WERI-Rb-1 (cell line): ENCODE measurements at places on chromosomes 12 and 14.

DNA sequence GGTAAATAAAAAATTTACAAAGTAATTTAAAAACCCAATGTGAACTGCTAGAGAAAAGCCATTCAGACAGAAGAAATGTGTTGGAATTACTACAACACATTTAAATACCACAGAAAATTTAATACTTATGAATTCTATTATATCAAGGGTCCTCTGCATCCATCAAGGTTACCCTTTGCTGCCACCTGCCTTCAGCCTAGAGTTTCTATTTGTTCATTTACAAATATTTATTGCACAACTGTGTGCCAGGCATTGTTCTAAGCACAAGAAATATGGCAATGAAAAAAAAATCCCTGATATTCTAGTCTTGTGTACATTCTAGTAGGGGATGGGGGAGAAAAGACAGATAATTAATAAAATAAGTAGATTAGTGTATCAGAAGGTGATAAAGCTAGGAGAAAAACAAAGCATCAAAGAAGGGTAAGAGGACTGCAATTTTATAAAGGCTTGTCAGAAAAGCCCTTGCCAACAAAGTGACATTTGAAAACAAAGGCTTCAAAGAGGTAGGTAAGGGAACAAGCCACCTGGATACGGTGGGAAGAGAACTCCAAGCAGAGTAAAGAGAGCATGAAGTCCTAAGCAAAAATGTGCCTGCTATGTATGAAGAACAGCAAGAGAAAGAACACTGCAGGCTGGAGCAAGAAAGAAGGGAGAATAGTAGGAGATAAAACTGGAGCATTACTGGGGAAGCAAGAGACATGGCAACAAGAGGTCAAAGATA is 59.1 kb upstream of the SLC6A13 start:
- no peak for DNase-seq

- no peak for DNase-seq
These were observed 131.0 kb downstream of the TMEM132D start for GRCh38 chr12:129772501-129773493.

GRCh38 chr14:65838565-65838964 is 426.0 kb downstream of the FUT8 start:
- no peak for DNase-seq

GRCh38 chr14:25113394-25113793 is 63.4 kb upstream of the STXBP6 start:
- no peak for DNase-seq

DNA sequence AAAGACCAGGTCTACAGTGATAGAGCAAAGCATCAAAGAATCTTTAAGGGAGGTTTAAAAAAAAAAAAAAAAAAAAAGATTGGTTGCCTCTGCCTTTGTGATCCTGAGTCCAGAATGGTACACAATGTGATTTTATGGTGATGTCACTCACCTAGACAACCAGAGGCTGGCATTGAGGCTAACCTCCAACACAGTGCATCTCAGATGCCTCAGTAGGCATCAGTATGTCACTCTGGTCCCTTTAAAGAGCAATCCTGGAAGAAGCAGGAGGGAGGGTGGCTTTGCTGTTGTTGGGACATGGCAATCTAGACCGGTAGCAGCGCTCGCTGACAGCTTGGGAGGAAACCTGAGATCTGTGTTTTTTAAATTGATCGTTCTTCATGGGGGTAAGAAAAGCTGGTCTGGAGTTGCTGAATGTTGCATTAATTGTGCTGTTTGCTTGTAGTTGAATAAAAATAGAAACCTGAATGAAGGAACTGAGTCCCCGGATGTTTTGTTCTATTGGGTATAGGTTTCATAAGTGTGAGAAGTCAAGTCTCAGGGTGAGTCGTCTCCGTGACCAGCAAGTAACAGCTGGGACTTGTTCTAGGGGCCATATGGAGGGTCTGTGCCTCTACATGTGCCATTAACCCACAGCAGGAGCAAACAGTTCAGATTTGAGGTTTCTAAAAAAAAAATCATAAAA is 9.3 kb downstream of the PEBP1 start:
- no peak for DNase-seq

DNA sequence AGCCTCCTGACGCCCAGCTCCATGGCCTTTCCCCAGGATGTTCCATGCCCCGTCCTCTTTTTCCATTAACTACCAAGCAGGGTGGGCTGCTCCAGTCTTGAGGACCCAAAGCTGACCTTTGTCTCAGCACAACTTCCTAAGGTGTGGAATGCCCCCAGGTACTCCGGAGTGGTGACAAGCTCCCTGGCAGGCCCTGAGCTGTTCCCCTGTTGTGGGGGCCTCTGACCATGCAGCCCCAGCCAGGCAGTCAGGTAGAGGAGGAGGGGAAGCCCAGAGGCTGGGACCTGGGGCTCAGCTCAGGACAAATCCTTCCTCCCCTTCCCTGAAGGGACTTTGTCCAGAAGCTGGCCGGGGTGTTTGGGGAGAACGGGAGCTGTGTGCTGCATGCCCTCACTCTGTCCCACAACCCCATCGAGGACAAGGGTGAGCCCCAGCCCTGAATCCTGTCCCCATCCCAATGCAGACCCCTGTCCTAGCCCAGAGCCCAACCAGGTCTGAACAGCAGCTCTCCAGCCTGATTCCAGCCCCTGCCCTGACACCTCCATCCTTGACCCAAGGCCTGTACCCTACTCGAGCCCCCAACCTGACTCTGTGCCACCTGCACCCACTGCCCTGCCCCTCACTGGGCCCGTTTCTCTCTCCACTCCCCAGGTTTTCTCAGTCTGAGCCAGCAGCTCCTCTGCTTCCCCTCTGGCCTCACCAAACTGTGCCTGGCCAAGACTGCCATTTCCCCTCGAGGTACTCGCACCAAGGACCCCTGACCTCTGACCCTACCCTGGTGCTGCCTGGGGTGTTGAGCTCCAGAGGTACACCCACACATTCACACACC is 4.4 kb downstream of the CARMIL3 start:
- DNase-seq, result no peak

DNA sequence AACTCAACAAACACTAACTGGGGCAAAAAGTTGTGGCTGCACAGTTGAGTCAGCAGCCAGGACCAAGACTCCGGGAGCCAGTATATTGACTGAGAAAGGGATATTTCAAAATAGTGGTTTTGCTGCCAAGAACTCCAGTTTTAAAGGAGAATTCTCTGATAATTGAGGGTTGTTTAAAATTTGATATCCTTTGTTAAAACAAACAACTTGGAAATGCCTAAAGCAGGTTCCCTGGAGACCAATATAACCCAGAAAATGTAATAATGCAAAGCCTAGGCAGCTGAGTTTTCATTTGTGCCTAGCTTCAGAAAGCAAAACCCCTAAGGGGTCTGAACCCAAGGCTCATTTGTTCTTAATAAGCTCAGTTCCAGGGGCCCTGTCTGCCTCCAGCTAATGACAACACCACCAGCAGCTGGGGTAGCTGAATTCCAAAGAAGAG is 311.7 kb upstream of the CCDC196 start:
- DNase-seq, result no peak
